ENCODE measurements at places on chromosomes 5 and 9.

DNA sequence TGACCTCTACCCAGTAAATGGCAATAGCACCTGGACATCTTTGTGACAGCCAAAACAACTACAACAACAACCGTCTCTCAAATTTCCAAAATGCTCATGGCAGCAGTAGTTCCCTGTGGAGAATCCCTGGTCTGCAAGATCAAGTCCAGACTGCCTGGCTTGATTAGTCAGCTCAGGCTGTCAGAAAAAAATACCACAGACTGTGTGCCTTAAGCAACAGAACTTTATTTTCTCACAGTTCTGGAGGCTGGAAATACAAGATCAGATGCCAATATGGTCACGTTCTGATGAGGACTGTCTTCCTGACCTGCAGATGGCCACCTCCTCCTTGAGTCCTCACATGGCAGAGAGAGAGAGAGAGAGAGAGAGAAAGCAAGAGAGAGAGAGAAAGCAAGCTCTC lies 52.3 kb upstream of the MOCS2 start:
- DNase-seq: no peak

DNA sequence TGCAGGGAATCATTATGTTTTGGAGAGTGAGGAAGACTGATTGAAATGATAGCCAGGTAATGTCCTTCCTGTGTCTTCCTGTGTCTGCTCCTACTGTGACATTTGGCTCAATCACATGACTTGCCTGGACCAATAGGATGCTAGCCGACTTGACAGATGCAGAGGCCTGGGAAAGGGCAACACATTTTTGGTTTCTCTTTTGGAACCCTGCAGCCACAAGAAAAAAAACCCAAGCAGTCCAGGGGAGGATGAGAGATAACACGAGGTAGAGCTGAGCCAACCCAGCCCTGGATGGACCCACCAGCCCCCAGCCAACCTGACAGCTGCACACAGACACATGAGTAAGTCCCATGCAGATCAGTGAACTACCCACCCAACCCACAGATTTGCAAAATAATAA lies 256.1 kb upstream of the SMARCA2 start:
- DNase-seq: no peak

DNA sequence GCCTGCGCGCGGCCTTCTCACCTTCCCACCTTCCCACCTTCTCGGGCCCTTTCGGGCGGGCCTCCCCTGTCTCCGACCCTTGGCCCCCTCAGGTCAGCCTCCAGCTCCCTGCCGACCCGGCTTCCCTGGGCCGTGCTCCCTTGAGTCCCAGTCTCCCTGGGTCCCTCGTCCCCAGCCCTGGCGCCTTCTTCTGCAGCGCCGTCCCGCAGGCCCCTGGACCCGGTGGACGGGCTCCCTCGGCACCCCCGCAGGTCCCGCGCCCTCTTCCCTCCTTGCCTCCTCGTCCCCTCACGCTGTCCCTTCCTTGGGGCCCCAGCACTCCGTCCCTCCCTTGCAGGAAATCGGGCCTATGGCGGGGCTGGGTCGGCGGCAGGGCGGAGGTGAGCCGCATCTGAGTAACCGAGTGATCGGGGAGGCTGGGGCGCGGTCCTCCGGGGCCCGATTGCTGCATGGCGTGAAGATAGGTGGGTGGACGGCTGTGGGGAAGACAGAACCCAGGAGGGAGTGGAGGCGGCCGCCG lies 7.6 kb downstream of the ARPC5L start:
- DNase-seq: no peak

- DNase-seq: no peak
Observed at GRCh38 chr5:128538000-128538249, at the start of gene FBN2. FBN2 (minus strand) TSS chr5:128538245; CDS start chr5:128537603, 642 bp downstream.

- DNase-seq: no peak
Observed at GRCh38 chr9:103981912-103982311, 112.2 kb upstream of the SMC2 start.

DNA sequence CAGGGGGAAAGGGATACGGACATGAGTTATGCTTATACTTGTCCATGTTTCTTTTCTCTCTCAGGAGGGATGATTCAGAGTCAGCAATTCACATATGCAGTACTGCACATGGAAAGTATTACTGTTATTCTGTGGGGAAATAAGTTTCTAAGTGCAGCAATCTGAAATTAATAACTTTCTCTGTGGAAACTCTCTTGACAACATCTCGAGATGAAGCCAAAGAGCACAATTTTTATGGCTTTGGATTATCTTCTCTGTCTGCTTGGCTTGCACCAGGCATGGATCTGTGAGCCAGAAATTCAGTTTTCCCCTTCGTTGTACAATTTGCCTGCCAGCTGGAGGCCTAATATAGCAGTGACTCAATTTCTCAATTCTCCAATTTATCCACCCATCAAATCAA lies 2.5 kb upstream of the NDFIP1 start:
- no peak for DNase-seq

GRCh38 chr9:4514252-4515128 lies 24.2 kb downstream of the SLC1A1 start:
- no peak for DNase-seq

GRCh38 chr9:129175825-129176633 lies 2.0 kb downstream of the IER5L start:
- DNase-seq: no peak

DNA sequence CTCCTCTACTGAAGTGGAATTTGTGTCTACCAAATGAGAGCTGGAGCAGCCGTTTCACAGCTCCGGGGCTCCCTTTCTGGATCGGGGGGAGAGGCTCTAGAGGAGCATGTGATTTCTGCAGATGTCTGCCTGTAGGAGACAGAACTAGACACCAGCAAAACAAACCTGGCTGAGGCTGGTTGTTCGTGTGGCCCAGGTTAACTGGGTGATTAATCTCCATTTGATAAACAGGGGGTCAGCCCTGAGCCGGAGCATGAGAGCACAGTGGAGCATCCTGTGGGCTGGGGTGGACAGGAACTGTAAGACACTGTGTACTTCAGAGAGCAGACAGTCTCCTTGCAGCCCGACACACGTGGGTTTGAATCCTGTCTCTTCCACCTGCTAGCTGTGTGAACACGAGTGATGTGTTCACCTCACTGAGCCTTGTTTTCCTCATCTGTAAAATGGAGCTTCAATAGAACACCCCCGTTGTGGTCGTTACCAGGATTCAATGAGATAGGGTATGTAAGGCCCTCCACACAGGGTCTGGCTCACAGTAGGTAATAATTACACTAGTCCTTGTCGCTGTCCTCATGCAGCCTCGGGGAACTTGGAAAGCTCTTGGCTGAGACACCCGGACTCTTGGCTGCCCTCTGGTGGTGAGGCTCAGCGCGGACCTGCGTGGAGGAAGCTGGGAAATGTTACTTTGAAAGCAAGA lies 12.9 kb downstream of the CXCL14 start:
- DNase-seq: peak; percentile 30

DNA sequence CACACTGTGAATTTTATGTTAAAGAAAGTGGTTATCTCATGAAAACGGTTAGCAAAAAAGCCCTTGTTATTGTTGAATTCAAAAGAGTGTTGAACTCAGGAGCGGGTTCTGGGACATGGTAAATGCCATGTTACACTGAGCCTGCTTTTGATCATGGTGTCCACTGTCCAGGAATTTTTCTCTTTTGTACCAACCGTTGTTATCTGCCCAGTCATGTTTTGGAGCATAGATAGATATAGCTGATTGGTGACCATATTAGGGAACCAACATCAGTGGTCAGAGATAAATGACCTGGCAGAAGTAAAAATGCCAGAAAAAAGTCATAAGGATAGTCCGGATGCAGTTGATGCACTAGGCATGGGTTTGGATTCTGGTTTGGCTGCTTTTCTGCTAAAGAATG lies 29.3 kb downstream of the DOCK2 start:
- no peak for DNase-seq

DNA sequence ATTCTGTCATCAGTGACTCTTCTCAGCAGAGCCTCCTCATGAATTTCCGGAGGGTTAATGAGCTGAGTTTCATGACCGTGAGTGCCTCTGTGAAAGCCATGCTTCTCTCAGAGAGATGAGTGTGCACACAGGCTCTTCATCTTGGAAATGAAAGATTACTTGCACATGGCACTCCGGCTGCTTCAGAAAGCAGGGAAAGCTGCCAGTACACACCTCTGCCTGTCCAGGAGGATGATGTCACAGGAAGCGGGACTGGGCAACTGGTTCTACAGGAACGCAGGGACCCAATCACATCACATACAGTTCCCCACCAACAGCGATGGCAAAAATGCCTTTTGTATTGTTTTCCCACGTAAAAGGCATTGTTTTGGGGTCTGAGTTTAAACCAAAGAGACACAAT lies 286.0 kb upstream of the DAP start:
- no peak for DNase-seq

GRCh38 chr5:7250004-7250403 lies 145.9 kb upstream of the ADCY2 start:
- DNase-seq: no peak

DNA sequence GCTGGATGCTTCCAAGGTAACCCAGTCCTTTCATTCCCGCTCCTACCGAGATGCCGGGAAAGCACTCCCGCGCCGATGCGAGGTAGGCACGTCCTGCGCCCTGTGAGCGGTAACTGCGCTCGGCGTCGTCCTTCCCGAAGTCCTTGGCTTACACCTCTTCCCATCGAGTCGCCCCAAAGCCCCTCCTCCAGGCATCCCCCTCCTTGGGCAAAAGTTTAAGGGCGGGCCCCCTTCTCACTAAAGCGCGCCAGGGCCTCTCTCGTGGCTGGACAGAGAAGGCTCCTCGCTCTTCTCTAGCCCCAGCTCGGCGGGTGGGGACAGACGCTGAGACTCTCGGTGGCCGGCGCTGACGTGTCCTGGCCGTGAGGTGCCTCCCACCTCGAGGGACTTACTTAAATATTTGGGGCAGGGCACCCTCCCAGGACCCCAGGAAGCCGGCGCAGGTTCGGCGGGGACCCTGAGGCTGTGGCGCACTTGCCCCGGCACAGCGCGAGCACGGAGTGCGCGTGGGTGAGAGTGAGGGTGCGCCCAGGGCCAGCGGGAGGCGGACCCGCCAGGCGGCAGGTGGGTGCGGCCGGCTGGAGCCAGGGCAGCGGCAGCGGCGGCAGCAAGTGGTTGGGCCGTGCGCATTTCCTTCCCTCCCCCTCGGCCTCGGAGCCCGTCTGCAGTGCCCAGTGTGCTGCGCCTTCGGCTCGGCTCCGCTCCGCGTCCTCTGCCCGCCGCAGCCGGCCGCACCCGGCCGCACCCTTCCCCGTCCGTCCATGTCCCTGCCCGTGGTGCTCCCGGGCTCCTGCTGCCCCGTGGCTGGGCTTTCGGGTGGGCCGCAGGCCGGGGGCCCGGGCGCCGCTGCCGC lies at the start of gene ENTREP1:
TSS of gene ENTREP1 (plus strand) at position 667 of the 853 bp plus-strand sequence. CDS start at position 762, 95 bp downstream.
- DNase-seq: no peak

GRCh38 chr9:23926368-23926767 lies 100.3 kb upstream of the ELAVL2 start:
- DNase-seq: no peak

GRCh38 chr9:89562186-89562814 lies 42.5 kb upstream of the GADD45G start:
- no peak for DNase-seq

DNA sequence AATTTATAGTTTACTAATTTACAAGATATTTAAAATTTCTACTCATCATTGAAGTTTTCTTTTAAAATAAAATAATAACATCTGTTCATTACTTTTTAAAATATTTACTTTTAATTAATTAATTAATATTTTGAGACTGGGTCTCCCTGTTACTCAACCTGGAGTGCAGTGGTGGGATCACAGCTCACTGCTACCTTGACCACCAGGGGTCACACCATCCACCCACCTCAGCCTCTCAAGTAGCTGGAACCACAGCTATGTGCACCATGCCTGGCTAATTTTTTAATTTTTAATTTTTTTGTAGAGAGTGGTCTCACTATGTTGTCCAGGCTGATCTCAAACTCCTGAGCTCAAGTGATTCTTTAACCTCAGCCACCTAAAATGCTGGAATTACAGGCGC lies 1013.6 kb downstream of the CDH9 start:
- DNase-seq: no peak

DNA sequence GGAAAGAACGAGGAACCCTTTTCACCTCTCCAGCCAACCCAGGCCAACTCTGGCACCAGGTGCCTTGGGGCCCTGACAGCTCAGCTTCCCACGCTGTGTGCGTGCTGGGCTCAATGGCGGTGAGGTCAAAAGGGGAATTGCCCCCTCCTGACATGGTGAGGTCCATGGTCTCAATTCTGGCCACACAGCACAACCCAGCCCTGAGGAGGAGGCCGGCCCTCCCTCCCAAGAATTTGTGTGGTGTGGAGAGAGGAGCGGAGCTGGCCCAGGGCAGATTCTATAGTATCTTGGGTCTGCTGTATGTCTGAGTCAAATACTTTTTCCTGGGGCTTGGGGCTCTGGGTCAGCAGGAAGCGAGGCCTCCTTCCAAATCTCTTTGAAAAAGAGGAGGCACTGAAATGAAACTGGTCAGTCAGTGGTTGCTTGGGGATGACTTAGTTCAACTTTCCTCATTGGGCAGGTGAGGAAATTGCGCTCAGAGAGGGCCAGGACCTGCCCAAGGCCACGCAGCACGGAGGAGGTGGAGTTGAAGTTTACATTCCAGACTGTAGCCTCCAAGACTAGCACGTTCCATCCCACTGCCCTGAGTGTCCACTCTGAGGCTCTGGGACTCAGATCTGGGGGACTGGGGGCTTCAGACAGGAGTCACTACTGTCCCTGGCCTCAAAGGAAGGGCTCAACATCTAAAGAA lies 15.6 kb downstream of the COL27A1 start:
- DNase-seq: no peak

- DNase-seq: no peak
Observed at GRCh38 chr9:136232969-136233368, 12.6 kb downstream of the QSOX2 start.

GRCh38 chr5:144183254-144183889 lies 12.7 kb downstream of the KCTD16 start:
- DNase-seq: no peak
